ENCODE measurements at places on chromosomes 7 and 10.

- DNase-seq, result no peak
Measured at GRCh38 chr7:157830331-157830730, 493.5 kb downstream of the DNAJB6 start.

DNA sequence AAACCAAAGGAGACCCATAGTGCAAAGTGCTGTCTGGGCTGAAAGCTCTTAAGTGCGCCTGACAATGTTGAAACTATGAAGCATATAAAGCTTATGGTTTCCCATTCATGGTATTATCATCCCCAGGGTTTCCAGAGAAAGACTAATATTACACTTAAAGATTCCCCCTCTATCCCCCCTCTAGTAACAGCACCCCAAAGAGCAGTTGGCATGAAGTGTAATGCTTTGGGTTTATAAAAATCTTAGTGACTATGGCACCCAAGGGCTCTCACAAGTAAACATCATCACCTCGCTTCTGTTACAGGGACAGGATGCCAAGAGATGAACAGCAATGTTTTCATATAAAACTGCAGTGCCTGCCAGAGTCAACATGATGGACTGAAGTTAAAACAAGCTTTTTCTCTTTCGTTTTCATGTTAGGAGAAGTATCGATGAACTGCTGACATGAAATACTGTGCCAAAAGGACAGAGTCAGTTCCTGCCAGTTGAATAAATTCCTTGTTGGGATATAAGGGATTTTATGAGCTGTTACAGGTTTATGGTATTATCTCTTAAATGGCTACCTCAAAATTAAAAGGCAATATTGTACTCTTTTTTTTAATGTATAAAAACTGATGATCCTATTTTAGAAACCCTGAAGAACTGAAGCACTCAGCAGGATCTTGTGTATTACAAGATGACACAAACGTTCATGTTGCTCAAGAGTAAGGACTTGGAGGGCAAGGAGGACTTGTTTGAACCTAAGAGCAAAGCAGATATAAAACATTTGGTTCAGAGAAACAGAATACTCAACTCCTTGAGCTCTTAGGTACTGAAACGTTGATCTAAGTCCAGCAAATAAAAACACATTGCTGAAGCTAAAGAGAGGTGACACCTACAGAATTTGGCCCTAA, 203.7 kb upstream of the IMMP2L start:
- peak; percentile 2 for DNase-seq

GRCh38 chr7:151110236-151110940, 24.1 kb downstream of the AGAP3 start:
- no peak for DNase-seq

DNA sequence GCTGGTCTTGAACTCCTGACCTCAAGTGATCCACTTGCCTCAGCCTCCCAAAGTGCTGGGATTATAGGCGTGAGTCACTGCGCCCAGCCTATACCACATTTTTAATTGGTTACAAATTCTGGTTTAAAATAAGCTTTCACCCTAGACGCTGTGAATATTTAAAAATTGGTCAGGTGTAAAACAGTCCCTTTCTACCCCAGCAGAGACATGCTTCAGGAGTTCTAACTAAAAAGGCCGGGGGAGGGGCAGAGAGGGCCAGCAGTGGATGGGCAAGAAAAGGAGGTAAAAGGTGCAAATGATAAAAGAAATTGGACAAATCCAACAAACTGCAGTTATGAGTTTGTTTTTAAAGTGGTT, 70.0 kb downstream of the WAPL start:
- DNase-seq, result no peak

GRCh38 chr10:14456870-14457266, 126.1 kb upstream of the FRMD4A start:
- no peak for DNase-seq

DNA sequence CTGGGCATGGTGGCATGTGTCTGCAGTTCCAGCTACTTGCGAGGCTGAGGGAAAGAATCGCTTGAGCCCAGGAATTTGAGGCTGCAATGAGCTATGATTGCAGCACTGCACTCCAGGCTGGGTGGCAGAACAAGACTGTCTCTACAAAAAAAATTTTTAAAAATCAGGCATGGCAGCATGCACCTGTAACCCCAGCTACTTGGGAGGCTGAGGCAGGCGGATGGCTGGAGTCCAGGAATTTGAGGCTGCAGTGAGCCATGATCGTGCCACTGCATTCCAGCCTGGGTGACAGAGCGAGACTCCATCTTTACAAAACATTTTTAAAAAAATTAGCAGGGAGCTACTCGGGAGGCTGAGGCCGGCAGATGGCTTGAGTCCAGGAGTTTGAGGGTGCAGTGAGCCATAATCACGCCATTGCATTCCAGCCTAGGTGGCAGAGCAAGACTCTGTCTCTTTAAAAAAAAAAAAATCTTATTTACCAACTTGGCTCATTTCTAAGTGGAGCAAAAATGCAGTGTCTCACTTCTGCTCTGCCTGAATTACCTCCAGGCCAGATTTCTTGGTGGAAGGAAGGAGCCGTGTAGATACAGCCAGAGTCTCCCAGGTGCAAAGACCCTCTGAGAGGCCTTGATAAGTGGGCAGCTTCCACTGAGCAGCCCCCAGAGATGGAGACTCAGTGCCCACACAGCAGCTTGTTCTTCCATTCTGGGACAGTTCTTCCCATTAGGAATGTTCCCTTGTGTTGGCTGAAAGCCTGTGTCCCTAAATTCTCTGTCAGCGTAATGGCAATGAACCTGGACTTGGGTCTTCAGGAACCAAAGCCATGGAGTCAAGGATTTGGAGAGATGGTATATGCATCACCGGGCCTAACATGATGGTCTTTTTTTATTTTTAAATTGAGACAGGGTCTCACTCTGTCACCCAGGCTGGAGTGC, 30.0 kb downstream of the GTF2IRD1 start:
- DNase-seq, result peak; percentile 54

- no peak for DNase-seq
Measured at GRCh38 chr10:6917125-6917524, 337.0 kb upstream of the PRKCQ start.

DNA sequence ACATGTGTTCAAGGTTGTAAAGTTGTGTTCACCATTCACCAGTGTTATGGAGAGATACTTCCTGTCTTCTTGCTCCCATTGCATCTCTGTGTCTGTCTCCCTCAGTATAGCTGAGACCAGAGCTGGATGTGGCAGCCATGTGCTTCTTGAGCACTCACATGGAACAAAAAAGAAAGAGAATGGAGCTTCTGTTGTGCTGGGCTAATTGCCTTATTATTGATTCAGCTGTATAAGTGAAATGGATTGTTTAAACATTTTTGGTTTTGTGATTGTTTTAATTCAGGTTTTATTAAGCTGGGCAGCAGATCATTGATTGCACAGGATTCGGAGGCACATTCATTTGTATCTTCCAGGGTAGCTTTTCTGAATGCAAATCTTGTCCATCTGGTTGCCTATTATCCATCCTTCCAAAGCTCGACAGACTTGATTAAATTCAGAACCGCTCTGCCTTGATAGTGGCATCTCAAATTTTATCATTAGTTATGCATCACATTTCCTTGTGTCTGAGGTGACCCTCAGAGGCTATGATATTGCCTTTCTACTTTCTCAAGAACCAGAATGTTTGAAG, 119.9 kb downstream of the CCNY start:
- DNase-seq, result no peak

DNA sequence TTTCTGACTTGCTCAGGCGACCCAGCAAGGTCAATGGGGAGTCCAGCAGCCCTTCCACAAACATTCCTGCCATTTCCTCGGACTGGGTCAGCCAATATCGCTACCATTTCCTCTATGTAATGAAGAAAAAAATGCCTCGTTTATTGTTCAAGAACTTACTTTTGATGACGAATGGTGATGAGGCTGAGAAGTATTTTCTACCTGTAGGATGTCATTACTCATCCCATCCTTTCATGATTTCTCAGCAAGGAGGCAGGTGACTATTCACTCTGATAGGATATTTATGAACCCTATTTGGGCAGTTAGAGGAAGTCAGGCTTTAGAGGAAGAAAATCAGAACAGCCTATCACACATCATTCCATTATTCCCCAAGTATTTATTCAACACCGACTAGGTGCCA, 178.6 kb downstream of the FANK1 start:
- DNase-seq, result peak; percentile 94

- no peak for DNase-seq
Measured at GRCh38 chr10:122859527-122859926, 13.9 kb upstream of the CUZD1 start.

DNA sequence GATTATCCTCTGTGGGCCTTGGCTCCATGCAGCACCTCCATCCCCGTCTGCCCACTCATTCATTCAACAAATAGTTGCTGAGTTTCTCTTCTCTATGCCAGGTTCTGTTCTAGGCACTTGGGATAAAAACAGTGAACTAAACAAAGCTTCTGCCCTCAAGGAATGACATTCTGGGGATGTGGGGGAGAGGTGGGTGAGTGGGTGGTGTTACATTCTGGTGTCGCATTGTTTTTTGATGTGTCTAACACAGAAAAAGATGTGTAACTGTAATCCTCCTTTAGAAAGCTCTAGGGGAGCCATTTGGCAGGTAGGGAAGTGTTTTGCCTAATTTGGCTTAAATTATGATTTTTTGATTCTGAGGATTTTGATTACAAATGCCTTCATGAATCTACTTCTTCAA, 21.4 kb downstream of the AUTS2 start:
- DNase-seq, result no peak

DNA sequence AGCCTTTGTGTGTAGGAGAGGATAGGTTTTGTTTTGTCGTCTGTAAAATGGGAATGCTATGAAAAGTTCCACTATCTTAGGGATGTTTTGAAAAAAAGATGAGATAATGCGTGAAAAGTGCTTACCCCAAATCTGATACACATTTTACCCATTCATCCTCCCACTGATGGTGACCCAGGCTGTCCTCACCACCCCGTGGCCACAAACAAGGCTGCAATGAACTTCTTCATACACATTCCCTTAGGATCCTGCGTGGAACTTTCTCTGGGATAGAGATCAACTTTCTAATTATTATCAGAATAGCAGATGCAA, 399 bp upstream of the OGDHL start:
- DNase-seq, result no peak

GRCh38 chr10:3755440-3756359, 29.3 kb downstream of the KLF6 start:
- peak; percentile 34 for DNase-seq

DNA sequence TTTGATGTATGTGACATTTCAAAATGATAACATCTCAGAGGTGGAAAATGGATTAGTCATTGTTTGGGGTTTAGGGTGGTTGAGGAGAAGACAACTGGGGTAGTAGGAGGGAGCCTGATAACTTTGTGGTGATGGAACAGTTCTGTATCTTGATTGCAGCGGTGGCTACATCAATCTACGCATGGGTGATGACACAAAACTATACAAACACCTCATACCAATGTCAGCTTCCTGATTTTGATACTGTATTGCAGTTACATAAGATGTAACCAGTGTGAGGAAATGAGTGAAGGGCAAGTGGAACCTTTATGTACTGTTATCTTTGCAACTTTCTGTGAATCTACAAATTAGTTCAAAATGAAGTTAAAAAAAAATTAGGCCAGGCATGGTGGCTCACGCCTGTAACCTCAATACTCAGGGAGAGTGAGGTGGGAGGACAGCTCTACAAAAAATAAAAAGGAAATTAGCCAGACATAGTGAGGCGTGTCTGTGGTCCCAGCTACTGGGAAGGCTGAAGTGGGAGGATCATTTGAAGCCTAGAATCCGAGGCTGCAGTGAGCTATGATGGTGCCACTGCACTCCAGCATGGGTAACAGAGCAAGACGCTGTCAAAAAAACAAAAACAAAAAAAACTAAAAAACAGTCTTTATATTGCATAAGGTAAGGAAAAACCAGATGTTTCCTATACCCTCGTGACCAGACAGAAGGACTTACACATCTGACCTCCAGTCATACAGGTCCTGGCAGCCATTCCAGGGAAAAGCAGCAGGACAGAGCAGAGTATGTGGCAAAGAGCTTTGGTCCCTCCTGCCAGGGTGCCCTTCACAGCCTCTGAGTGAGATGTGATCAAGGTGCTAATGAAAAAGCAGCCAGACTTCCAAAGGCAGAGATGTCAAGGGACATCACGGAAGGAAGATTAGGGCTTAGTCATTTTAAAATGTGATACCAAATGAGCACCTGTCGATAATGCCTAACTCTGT, 50.8 kb downstream of the CYTH3 start:
- no peak for DNase-seq

- DNase-seq, result no peak
Measured at GRCh38 chr7:12623223-12623622, 52.7 kb downstream of the SCIN start.

- no peak for DNase-seq
Measured at GRCh38 chr7:77550586-77550985, 13.5 kb downstream of the PTPN12 start.

Data from epithelial cell of esophagus (primary cell).